ENCODE measurements at places on chromosomes 1 and 21.

DNA sequence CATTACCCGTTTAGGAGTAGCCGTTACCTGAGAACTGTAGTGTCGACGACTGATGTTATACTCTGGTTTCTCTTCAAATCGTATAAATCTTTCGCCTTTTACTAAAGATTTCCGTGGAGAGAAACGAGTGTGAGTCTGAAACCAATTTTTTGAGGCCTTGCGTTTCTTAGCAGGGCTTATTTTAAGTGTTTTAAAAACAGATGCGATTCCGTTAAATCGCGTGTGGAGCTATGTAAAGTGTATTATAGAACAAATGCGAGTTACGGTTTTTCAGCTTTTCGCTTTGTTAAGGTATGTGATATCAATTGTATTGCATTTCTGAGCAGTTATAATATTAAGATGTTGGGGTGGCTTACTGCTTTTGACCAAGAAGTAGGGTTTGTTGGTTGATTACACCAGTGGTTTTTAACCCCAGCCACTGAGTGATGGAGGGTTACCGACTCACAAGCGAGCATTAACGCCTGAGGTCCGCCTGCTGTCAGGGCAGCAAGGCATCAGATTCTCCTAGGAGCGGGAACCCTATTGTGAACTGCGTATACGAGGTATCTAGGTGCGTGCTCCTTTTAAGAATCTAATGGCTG is 18.0 kb downstream of the KIAA2013 start:
- DNase-seq = peak; percentile 84

GRCh38 chr1:7688659-7689058 is 82.4 kb upstream of the VAMP3 start:
- DNase-seq = no peak

DNA sequence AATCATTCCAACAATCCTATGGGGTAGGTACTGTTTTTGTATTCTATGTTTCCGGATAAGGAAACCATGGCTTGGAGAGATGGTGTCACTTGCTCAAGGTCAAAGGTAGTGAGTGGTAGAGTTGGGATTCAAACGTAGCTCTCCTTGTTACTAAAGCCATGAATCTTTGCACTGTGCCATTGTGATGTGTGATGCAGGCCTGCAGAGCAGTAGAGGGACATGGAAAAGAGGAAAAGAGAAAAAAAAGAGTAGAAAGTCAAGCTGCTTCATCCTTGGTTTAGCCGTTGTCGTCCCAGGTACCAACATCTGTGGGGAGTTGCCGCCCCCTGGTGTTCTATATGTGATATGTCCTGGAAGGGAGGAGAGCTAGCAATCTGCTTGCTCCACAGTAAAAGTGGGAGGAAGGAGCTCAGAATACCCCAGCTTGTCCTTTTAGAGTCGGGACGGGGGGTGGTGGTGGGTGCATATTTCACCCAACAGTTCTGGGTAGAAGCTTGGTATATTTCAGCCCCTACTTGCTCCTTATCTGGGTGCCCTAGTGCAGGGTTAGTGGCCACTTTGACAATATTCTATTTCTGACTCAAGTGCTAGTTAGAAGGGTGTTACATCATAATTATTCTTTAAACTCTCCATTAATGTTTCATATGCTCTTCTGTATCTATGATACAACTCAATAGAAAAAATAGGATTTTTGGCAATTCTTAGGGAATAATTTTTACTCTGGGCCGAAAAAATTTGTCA is 98.4 kb downstream of the EBNA1BP2 start:
- DNase-seq = peak; percentile 75

- peak; percentile 67 for DNase-seq
Observed at GRCh38 chr1:82775406-82776000, 974.8 kb downstream of the ADGRL2 start.

- no peak for DNase-seq
Observed at GRCh38 chr1:203278082-203278884, 27.0 kb upstream of the BTG2 start.

GRCh38 chr1:54282101-54282847 is 82.3 kb downstream of the MRPL37 start:
- no peak for DNase-seq
